Left lung (tissue), 14 donors: ENCODE measurements at places on chromosomes 1 and 21.
A peak's percentile ranks its signal among the peaks of the same experiment; 100 is the strongest.

- DNase-seq: no peak
Observed at GRCh38 chr21:38597421-38597820, 99.1 kb upstream of the ERG start.

DNA sequence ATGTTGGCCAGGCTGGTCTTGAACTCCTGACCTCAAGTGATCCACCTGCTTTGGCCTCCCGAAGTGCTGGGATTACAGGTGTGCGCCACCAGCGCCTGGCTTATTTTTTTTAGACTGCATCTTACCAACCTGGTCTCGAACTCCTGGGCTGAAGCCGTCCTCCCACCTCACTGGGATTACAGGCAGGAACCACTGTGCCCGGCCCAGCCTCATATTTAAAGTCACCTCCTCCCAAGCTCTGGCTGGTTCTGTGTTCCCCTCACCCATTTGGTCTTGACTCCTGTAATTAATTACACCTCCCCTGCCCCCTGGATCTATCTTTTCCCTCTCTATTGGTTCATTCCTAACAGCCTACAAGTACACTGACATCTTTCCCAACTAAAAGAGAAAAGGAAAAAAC is 1.7 kb upstream of the EXOSC10 start:
- DNase-seq: no peak

DNA sequence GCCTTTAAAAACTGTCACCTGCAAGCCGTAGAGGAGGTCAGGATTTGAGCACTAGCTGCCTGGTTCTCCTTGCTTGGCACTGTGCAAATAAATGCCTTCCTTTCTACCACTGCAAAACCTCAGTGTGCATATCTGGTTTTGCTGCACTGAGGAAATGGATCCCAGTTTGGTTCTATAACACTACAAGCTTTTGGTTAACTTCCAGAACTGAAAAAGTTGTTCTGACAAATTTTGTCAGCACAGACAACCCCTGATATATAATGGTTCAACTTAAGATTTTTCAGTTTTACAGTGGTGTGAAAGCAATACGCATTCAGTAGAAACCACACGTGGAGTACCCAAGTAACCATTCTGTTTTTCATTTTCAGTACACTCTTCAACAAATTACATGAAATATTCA is 29.8 kb upstream of the GALNT2 start:
- no peak for DNase-seq

DNA sequence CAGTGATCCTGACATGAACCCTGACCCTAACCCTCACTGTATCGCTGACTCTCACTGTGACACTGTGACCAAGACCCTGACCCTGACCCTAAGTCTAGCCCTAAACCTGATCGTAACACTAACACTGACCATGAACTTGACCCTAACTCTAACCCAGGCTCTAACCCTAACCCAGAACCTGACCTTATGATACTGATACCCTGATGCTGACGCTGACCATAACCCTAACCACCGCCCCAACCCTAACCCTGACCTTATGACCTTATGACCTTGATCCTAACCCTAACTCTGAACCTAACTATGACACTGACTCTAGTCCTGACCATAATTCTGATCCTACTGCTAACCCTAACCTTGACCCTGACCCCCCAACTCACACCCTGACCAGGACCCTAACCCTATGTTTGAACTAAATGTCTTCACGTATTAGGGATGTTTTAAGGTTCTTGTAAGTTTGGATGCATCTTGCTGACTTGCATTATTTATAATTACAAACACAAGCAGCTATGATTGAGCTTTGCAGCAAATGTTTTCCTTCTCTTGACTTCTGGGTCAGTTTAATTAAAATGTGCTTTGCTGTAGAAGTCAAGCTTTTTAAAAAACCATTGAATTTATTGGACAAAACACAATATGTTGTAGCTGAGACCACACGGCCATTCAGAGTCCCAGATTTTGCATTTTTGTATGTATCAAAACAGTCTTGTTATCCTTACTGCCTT is 23.9 kb upstream of the PRSS38 start:
- DNase-seq: no peak

- DNase-seq: no peak
Observed at GRCh38 chr21:29250636-29251035, 48.1 kb upstream of the BACH1 start.

GRCh38 chr1:212668477-212668876 is 31.2 kb downstream of the BATF3 start:
- no peak for DNase-seq

GRCh38 chr21:38679534-38679933 is 126.2 kb upstream of the ETS2 start:
- DNase-seq: no peak

- no peak for DNase-seq
Observed at GRCh38 chr1:225321784-225322183, 106.1 kb downstream of the LBR start.

DNA sequence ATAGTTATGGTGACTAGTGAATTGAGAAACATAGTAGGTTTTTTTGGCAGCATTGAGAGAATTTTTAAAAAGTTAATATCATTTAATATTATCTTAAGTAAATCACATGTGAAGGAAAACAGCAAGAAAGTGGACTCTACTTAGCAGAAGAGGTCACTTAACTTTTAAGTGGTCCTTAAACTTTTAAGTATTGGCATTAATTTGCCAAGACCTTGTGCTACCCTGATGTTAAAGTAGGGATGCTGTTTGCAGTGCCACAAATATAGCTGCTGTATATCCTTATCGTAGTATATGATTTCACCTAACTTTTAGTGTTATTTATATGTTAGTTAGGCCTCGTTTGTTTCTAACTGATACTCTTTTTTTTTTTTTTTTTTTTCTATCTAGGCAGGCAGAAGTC is 40.2 kb downstream of the SMG7 start:
- DNase-seq: peak; percentile 22
